ENCODE measurements at places on chromosomes 2 and 18.

DNA sequence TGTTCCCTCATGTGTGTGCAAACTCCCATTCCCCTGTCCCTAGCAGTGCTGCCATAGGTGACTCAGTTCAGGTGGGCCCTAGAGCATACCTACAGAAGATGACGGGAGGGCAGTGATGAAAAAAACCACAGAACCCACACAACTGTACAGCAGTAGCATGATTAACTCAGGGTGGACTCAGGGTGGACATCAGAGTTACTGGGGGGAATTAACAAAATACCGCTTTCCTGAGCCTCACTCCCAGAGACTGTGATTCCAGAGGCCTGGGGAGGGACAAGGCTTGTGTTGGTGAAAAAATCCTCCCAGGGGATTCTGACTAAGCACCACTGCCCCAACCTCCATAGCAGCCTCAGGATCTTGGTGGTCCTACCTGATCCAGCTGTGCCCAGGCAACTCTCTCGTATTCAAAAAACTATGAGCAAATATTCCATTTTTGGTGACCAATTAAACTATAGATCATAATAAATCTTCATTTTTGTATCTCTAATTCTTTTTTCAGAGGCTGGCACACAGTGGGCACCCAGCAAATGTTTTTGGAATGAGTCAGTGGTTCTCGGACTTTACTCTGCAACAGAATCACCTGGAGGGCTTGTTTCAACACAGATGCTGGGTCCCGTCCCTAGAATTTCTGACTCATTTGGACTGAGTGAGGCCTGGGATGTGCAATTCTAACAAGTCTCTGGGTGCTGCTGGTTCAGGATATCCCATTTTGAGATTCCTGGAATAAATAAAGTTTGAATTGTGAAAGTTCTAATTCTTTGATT, 84.1 kb upstream of the NABP1 start:
- DNase-seq = peak; percentile 60

GRCh38 chr2:87995756-87996155, 20.6 kb downstream of the RNU2-63P start:
- no peak for DNase-seq

DNA sequence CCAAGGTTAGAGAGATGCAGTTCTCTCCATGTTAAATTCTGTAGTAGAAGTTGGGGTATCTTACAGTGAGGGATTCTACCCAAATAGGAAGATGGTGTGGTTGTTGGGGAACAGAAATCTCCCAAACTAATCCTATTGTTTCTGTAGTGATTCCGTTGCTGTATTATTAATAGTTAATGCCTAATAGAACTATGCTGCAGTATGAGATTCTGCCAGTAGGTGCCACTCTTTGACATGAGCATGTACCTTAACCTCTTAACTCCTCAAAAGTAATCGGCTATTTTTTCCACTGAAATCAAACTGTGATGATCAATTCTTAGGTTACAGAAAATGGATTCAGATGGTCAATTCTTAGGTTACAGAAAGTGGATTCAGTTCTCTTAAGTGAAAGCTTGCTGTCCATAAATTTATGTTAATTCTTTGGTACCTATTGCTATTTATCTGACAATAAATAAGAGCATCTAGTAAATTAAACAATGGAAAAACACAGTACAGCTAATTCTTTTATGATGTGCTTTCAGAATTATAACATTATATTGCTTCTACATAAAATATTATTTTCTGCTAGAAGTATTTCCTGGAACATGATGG, 97.9 kb upstream of the DLX2 start:
- peak; percentile 58 for DNase-seq

- DNase-seq = no peak
Observed at GRCh38 chr2:120118018-120118417, 105.1 kb downstream of the EPB41L5 start.

DNA sequence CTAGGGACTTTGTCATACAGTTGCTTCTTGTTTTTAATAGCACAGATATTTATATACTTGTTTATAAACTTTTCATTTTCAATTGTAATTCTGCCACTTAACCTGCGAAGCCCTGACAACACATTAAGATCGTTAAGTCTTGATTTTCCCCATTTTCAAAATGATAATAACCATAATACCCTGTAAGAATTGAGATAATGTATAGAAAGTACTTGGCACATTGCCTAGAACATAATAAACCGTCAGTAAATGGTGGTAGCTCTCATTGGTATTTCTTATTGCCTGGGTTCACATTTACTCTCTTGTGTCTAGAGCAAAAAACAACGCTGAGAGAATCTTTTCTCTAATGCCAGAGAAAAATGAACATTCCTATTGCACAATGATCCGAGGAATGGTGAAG, 18.6 kb downstream of the PTCD3 start:
- no peak for DNase-seq

GRCh38 chr2:240452462-240453256, 17.2 kb downstream of the GPC1 start:
- peak; percentile 34 for DNase-seq

GRCh38 chr18:61901323-61901986, 8.6 kb upstream of the RNF152 start:
- peak; percentile 59 for DNase-seq
